ENCODE measurements at places on chromosomes 7 and 10. TPM values are rescaled to one million over a fixed set of nuclear protein-coding genes. Genes with fewer than 3 reads are reported as not detected.
A peak's percentile ranks its signal among the peaks of the same experiment; 100 is the strongest.

DNA sequence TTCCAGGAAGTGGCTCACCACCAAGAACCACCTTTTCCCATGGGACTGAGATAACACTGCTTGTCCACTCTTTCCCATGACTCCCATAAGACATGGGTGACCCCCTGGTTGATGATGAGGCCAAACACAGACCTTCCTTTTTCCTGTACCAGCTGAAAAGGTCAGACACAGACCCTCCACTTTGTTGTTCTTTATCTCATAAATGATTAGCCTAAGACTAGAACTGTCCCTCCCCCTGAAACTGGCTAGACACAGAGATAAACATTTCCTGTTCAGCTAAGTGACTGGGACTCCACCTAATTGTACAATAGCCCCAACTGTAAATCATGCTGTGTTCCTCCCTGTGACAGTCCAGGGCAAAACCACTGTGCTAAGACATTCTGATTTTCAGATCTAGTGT is 8.2 kb upstream of the NRG3 start:
- DNase-seq, result peak; percentile 18

The ARHGAP22 gene
- total RNA-seq, result 0.52 TPM

GRCh38 chr10:3119796-3120459 is 52.6 kb downstream of the PFKP start:
- no peak for DNase-seq

The MKI67 gene
- total RNA-seq, result 9.1 TPM

- DNase-seq, result no peak
These were observed 39.8 kb downstream of the PIP4K2A start for GRCh38 chr10:22674573-22674930.

- DNase-seq, result no peak
These were observed 33.2 kb upstream of the GIMAP8 start for GRCh38 chr7:150417239-150417638.

The C10orf53 gene
- not detected for total RNA-seq

Data from hepatocyte (in vitro differentiated cells).